Caco-2 (cell line): ENCODE measurements at places on chromosomes 11 and 22. TPM values are rescaled to one million over a fixed set of nuclear protein-coding genes. Genes with fewer than 3 reads are reported as not detected.
A peak's percentile ranks its signal among the peaks of the same experiment; 100 is the strongest.

GRCh38 chr11:34680918-34681586 lies 60.2 kb downstream of the EHF start:
- no peaks in the 10 kb centered on the region for H3K27me3 ChIP-seq
- peaks cover 7% of the 10 kb centered on the region for H3K4me1 ChIP-seq
- no peak overlapping the region for H3K4me3 ChIP-seq
- no peak for DNase-seq

The HEPN1 gene
- not detected in 2 replicates for total RNA-seq

The SYT8 gene
- 11.3 and 14.9 TPM in 2 replicates for total RNA-seq

The RIMBP3C gene
- total RNA-seq = 0.12 and 0.39 TPM in 2 replicates

GRCh38 chr11:47529951-47530350 lies 23.0 kb downstream of the CELF1 start:
- no peak for DNase-seq
- H3K4me1 ChIP-seq = peaks cover 26% of the 10 kb centered on the region
- H3K27ac ChIP-seq = peak overlapping the region; percentile 77
- no peaks in the 10 kb centered on the region for H3K27me3 ChIP-seq
- no peak overlapping the region for H3K4me3 ChIP-seq
- no peaks in the 10 kb centered on the region for H3K36me3 ChIP-seq

DNA sequence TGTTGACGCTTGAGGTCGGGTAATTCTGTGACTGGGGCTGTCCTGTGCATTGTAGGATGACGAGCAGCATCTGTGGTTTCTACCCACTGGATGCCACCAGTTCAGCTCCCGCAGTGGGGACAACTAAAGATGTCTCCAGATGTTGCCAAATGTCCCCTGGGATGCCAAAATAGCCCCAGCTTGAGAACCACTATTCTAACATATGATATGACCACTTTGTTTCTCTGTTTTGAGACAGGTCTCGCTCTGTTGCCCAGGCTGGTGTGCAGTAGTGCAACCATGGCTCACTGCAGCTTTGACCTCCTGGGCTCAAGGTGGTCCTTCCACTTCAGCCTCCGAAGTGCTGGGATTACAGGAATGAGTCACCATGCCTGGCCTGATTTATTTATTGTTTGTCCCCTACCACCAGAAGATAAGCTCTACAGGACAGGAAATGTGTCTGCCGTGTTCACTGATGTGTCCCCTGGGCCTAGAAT lies 4.4 kb upstream of the MEN1 start:
- H3K36me3 ChIP-seq = no peaks in the 10 kb centered on the region
- H3K4me1 ChIP-seq = peaks cover 5% of the 10 kb centered on the region
- no peak overlapping the region for H3K27ac ChIP-seq

The PTPRCAP gene
- total RNA-seq = 0.27 TPM in 1 of 2 replicates, not detected in the other

GRCh38 chr11:94586546-94586945 lies 19.4 kb downstream of the PIWIL4 start:
- H3K4me1 ChIP-seq = peaks cover 70% of the 10 kb centered on the region
- H3K36me3 ChIP-seq = no peaks in the 10 kb centered on the region
- H3K27me3 ChIP-seq = no peaks in the 10 kb centered on the region
- DNase-seq = no peak
- peak overlapping the region; percentile 34 for H3K27ac ChIP-seq
